Stimulated activated CD8-positive, alpha-beta memory T cell treated with anti-CD3 and anti-CD28 coated beads, Interleukin-7, amount 100 ng/mL, for 1 hour (primary cell): ENCODE measurements at places on chromosomes 7 and 10.

- DNase-seq: no peak
Observed at GRCh38 chr10:62437696-62438095, 63.5 kb downstream of the ZNF365 start.

DNA sequence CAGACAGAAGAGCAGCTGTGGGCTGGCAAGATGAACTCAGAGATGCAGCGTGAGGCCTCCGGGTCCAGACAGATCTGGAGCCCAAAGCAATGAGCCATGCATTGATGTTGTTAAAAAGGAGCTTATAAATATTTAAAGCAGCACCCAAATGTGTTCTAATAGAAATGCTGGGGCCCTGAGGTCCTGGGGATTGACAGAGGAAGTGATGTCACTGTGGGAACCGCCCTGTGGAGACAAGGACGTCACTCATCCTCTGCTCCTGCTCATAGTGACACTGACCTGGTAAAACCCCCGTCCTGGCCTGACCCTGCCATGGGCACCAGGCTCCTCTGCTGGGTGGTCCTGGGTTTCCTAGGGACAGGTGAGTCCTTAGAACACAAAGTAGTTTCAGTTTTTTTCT lies 197.0 kb upstream of the PRSS58 start:
- DNase-seq: no peak

DNA sequence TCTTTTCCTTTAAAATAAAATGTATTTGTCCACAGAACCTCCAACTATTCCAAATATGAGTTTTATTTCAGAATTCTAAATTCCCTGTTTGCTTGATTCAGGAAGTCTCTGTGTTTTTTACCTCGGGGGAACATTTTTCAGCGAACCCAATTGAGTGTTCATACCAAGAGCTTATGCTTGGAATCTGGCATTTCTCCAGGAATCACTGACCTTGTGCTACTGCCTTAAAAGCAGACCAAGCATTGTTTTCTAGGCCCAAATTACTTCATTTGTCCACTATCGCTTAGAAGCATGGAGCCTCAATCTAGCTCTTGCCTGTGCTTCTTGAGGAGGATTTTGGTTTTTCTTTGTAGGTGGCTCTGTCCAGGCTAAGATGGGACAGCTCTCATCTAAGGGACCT lies 59.4 kb downstream of the EBLN1 start:
- no peak for DNase-seq

DNA sequence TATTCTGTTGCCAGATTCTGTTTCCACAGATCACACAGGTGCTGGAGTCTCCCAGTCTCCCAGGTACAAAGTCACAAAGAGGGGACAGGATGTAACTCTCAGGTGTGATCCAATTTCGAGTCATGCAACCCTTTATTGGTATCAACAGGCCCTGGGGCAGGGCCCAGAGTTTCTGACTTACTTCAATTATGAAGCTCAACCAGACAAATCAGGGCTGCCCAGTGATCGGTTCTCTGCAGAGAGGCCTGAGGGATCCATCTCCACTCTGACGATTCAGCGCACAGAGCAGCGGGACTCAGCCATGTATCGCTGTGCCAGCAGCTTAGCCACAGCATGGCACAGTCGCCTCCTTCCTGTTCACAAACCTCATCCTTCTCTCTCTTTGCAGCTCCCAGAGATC lies 237.5 kb upstream of the PRSS1 start:
- no peak for DNase-seq

DNA sequence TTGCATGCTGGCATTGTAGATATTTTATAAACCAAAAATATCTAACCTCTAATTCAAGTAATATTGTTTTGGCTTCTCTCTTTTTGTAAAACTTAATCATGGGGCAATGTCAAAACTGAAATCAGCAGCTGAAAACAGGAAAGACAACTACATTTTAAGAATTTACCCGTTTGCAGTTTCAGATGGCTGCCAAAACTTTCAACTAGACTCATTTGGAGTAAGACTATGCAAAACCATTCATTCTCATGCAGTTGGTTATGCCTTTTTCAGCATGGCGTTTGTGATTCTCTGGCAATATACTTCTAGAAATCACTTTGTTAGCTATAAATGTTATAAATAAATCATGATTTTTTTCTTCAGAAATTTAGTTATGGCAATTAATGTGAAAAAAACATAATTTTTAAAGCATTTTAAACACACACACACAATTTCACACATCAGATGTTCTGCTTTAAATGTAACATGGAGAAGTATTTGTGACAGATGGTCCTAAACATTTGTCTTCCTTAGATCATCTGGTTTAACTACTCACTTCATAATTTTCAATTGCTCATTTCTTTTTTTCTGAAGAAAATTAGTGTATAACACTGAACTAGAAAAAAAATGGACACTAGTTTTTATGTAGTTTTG lies 116.4 kb downstream of the ITGB8 start:
- DNase-seq: no peak

DNA sequence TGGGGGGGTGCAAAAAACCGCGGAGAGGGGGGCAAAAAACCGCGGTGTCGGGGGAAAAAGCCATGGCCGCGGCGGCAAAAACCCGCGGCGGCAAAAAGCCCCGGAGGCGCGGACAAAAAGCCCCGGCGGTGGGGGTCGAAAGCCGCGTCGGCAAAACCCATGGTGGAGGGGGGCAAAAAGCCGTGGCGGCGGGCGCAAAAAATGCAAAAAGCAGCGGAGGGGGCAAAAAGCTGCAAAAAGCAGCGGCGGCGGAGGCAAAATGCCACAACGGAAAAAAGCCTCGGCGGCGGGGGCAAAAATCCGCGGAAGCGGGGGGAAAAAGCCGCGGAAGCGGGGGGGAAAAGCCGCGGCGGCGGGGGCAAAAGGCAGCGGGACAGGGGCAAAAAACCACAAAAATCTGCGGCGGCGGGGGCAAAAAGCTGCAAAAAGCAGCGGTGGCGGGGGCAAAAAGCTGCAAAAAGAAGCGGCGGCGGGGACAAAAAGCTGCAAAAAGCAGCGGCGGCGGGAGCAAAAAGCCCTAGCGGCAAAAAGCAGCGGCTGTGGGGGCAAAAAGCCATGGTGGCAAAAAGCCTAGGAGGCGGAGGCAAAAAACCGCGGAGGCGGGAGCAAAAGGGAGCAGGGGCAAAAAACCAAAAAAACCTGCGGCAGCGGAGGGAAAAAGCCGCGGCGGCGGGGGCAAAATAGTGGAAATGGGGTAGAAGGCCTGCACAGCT lies 418.9 kb downstream of the ZNF716 start:
- DNase-seq: no peak

GRCh38 chr10:11156480-11156879 lies 138.8 kb downstream of the CELF2 start:
- no peak for DNase-seq

DNA sequence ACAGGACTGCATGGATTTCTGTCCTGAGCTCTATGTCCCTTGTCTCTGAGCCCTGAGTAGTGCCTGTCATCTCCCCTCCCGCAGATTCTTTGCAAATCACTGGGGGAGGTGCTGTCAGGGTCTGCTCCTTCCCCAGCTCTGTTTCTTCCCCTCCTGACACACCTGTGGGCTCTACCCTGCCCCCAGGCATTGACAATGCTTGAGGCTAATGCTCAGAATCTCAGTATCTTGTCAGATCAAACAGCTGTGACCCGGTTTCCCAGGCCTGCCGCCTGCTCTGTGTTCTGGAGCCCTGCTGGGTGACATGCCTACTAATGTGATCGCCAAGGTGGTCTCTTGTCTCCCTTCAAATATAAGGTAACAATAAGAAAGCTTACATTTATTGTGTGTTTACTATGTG lies 209.0 kb downstream of the POU6F2 start:
- no peak for DNase-seq

GRCh38 chr10:90112681-90113080 lies 411.3 kb downstream of the KIF20B start:
- no peak for DNase-seq

- no peak for DNase-seq
Observed at GRCh38 chr10:63265222-63265617, 132.1 kb downstream of the NRBF2 start.

DNA sequence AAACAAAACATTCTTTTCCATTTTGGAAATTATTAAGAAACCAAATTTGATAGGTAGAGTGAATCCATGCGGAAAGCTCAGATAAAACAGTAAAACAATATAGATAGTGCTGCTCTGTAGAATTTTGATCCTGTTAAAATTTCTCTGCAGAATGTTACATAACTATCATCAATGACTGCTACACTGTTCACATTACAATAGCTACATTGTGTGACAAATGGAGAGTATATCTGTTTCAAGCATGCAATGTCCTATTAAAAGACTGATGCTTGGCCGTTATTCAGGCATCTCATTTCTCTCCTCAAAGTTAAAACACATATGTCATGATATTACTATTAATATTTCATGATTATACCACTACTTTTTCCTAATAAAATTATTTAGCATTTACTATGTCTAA lies 14.7 kb upstream of the TMEM106B start:
- no peak for DNase-seq

GRCh38 chr10:74122060-74122459 lies 28.6 kb downstream of the AP3M1 start:
- DNase-seq: no peak

GRCh38 chr7:16098585-16099179 lies 322.7 kb downstream of the CRPPA start:
- DNase-seq: no peak

DNA sequence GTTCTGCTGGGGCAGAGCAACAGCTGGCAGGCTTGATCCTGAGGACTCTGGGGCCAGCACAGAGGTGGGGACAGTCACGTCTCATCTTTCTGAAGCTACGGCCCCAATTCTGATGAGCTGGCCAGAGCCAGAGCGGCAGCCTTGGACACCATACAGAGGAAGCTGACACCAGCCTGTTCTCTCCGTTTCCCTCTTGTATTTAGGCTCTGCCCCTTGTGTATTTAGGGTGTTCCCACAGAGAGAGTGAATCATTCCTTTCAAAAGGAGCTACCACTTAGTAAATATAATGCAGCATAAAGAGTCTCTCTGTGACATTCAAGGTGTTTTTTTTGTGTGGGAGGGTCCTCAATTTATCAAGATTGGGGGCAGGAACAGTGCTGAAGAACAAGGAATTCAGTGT lies 109.2 kb downstream of the ZNF248 start:
- DNase-seq: no peak

- no peak for DNase-seq
Observed at GRCh38 chr10:71975087-71975870, 11.1 kb downstream of the CHST3 start.

- DNase-seq: no peak
Observed at GRCh38 chr7:150341263-150342120, at the start of gene RARRES2. TSS of gene RARRES2 (minus strand) at chr7:150341629. CDS start at chr7:150340609, 1,020 bp downstream.

GRCh38 chr7:15489383-15489782 lies 72.4 kb downstream of the AGMO start:
- DNase-seq: no peak

- DNase-seq: no peak
Observed at GRCh38 chr7:151493083-151493482, 26.6 kb downstream of the RHEB start.

- no peak for DNase-seq
Observed at GRCh38 chr7:135791543-135792362, 43.1 kb upstream of the FAM180A start.

DNA sequence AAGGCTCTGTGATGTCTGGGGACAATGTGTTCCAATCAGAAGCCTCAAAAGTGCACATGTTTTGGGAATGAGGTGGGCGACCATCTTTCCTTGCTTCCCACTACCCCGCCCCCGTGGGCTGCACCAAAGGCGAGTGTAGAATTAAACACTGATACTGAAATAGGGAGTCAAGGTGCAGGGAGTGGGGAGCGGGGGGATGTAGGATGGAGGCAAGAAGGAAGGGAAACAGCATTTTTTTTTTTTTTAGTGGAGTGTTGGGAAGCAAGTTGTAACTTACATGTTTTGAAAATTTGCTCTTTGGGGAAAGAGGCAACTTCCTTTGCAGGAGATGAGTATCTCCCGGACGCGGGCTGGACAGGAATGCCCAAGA lies 484 bp upstream of the DLX5 start:
- no peak for DNase-seq

GRCh38 chr10:43082746-43083145 lies 5.9 kb downstream of the RET start:
- DNase-seq: no peak

DNA sequence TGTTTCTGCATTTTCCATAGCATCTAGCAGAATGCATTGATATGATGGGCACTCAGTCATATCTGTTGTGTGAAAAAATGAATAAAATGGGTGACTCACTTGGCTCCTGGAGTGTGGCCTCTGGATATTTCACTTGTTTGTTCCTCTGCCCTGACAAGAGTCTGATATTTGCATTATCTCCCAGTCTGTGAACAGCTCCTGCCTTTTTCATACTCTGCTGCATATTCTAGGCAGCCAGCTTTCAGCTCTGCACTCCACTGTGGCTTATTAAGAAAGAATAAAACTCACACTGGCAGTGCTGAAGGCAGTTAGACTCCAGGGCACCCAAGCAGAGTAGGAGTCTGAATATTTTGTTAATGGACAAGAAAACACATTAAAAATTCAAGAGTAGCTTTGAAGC lies 623.9 kb downstream of the SORCS1 start:
- DNase-seq: no peak

DNA sequence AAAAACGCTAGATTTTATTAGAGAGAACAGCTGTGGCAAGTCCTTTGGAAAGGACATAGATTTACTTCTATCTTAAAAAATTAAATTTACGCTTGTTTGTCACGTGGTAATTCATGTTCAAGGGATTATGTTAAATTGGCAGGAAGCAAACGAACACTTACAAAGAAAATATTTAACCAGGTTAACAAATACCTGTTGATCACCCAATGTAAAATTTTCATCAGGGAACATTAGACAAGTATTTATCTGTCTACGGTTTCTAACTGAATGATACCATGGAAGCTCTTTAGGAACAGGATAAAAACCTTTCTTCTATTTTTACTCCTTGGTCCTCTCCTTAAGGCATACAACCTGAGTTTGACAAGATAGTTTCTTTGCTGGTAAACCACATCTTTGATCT lies 122.2 kb downstream of the NOC3L start:
- no peak for DNase-seq

DNA sequence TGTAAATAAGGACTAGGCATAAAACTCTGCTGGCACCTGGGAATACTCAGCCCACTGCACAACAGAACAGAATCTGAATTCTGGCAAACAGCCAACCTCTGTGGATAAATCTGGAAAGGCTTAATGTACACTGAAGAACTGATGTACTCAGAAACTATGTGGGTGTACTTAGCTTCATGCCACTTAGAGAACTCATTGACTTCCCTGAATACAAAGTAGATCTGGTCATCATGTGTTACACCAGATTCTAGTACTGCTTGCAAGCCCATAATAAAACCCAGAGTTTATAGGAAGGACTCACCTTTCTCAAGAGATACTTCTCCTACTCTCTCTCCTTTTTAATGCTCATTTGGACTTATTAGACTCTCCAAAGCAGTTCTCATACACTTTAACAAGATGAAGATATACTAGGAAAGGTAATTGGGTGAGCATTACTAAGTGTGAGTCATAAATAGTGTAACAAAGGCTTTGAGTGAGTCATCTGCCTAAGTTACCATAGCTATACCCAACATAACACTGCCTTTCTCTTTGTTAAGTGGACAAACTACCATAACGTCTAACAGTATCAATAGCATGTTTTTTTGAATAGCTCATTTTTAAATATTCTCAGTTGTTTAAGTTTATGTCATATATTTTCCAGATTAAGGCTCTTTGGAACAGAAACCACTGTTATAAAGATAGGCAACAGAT lies 309.1 kb downstream of the MDFIC start:
- no peak for DNase-seq
